T-helper 9 cell (primary cell): ENCODE measurements at places on chromosomes 6 and 20.

- no peak for DNase-seq
Measured at GRCh38 chr6:53107091-53107490, 41.5 kb downstream of the GCM1 start.

DNA sequence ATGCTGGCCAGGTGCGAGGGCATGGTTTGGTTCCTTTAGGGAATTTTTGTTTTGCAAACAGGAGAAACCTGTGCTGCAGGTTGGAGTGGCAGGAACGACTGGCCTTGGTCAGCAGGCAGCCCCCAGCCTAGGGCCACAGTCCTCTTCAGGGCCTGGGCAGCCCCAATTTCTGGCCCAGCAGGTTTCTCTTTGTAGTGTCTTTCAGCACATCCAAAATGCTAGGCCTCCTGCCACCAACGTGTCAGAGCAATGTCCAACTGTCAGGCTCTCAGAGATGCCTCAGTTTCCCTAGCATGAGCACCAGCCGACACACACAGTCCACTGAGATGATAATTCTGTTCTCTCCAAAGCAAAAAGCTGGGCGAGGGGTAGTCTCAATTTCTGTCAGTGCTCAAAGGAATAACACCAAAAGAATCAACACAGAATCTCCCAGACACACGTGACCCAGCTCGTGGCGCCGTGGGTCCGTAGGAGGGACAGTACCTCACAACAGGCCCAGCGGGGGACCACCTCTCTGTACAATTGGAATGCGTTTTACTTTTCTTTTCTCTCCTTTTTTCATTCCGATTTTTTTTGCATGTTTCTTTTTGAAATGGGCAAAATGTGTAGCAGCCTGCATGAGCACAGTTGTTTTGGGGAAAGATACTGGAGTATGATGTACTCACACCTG lies 125.9 kb downstream of the TAF4 start:
- DNase-seq = no peak

DNA sequence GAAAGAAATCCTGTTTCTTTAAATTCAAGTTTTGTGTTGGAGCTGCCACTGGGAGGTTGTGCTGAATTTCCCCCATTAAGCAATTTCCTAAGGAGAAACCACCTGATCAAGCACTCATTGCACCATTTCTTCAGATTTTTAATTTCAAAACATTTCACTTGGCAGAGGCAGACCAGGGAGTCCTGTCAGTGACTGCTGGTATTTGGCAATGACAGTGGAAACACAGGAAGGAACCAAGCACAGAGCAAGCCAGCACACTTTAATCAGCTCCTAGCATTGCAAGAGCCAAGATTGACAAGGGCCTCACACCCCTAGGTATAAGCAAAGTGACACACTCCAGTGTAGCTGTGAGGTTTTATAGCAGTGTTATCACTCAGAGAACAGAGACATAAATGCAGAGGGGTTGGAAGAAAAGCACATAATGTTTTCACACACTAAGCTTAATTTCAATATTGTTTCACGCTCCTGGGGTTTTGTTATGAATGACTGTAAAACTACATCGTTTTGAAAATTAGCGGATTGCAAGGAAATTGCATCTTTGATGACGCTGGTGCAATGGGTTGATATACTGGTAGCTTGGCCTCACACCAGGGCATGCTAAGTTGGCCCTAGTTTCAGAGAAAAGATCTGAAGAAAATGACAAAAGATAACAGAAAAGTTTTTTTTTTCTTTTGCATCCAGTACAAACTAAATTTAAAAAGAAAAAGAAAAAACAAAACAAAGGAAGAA lies 768.4 kb downstream of the TFAP2A start:
- no peak for DNase-seq

GRCh38 chr6:150068720-150069648 lies at the start of gene ULBP3:
Gene ULBP3 (minus strand): TSS chr6:150069121. CDS start chr6:150069066, 55 bp downstream.
- peak; percentile 50 for DNase-seq

DNA sequence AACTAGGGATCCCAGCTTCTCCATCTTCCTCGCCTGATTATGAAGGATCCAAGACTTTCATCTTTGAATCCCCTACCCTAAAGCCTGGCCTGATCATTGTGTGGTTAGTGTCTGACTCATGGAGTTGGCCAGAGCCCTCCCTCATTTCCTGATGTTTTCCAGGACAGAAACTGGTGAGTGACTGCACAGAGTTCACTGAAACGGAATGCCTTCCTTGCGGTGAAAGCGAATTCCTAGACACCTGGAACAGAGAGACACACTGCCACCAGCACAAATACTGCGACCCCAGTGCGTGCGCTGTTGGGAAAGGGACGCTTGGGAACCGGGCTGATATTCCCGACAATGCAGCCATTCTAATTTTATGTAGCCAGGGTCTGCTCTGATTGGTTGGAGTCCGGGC lies 4.0 kb downstream of the CD40 start:
- no peak for DNase-seq

- no peak for DNase-seq
Measured at GRCh38 chr6:112360498-112360897, 13.4 kb downstream of the RFPL4B start.

DNA sequence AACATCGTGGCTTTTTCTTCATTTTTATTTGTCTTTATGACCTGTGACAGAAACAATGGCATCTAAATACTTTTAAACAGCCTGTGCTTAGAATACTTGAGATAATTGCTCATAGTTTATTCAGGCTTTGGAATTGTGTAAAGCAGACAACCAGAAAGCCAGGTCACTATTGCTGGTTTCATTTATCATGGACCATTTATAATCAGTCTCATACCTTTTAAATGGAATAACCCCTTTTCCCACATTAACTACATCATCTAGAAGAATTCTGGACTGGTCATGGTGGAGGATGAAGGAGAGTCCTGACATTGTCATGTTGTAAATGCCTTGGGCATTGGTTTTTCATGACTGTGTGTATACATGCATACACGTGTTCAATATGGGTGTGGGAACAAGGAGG lies 661.5 kb downstream of the EPM2A start:
- no peak for DNase-seq

- DNase-seq = no peak
Measured at GRCh38 chr6:107292715-107293271, 166.6 kb downstream of the PDSS2 start.

DNA sequence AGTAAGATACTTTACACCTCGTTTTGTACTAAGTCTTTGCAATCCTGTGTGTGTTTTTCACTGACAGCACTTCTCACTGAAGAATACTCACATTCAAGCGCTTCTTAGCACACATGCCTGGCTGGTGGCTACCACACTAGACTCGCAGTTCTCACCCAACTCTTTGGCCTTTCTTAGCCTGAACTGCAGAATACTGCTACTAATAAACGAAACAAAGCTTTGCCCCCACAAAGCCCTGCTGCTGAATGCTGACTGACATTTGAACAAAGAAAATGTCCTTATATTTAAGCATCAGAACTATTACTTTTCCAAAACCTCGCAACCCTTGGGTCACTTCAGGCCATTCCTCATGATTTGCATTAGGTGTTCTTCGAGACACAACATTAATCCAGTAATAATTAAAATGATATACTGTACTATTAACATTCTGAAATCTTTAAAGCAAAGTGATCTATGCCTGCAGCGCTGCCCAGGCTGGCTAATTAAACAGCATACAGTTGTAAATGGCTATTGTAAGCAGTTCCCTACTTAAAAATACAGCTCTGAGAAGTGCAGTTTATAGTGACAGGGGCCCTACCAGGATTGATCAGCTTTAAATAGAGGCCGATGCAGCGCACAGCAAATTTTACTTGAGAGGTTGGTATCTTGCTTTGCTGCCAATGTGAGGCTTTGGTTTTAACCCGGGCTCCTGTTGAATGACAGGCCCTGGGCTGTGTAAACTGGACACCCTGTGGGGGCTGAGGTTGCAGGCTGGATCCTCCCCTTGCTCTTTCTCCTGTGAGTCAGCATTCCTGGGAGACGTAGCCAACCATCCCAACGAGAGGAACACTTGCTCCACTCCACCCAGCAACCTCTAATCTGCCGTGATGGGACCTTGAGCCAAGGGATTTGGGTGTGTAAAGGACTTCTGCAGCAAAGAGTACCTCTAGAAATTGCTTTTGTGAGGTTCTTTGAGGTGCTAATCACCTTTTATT lies 899.0 kb downstream of the TFAP2A start:
- no peak for DNase-seq

DNA sequence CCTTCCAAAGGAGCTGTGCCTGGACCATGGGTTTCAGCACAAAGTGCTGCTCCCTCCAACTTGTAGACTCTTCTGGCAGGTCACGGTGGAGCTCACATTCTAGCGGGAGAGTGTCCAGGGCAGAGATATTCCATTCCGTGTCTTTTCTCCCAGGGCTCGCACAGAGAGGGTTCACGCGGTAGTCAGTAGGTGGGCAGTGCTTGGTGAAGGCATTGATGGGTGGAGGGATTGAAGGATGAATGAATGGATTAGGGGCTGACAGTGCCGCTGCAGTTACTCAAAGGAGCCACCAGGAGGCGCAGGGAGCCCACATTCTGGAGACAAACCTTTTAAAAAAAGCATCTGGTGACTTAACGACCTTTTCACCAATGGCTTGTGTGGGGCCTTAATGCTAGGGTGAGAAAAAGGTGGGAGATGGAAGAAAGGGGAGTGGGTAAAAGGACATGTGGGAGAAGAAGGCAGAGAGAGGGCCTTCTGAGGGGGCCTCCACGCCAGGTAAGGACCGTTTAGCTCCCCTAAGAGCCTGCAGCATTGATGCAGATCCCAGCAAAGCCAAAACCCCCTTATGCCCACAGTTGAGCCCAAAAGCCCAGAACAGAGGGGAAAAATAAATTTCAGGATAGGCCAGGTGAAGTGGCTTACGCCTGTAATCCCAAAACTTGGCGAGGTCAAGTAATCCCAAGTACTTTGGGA lies 17.5 kb upstream of the FAM110A start:
- peak; percentile 58 for DNase-seq

DNA sequence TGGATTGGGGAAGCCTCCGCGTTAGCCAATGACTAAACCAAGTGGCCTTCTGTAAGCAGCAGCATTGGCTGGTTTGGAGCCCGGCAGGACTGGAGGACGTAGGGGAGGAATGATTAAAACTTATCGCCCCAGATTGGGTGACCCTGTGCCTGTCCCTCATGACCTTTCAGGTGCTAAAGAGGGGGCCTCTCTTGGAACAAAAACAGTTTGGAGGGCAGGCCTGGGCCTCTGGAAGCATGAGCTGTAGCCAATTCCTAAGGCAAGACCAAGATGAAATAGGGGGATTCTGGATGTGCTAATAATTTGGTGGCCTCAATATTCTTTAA lies 1.4 kb downstream of the GMPR start:
- DNase-seq = no peak

- DNase-seq = no peak
Measured at GRCh38 chr20:53706466-53707370, 113.1 kb upstream of the ZNF217 start.

- no peak for DNase-seq
Measured at GRCh38 chr6:133899556-133899955, 10.6 kb downstream of the TCF21 start.

- DNase-seq = no peak
Measured at GRCh38 chr6:42450477-42451332, 1.0 kb downstream of the TRERF1 start.

DNA sequence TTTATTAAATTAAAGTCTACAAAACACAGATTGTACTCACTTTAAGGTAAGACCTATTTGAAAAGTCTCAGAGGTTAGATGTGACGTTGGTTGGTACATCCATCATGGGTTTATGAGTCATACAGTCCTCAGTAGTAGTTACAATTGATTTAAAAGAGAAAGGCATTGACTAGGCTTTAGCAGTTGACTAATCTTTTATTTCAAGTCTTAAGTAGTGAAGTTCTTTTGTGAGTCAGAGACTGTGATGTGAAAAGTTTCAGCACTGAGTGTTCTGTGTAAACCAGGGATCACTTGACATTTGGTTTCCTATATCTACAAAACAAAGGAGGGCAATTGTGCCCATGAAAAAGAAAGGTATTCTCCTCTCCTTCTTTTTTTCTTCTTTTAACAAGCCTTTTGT lies 221.3 kb downstream of the GRIK2 start:
- no peak for DNase-seq

- DNase-seq = no peak
Measured at GRCh38 chr6:42239736-42240375, 22.2 kb upstream of the MRPS10 start.

DNA sequence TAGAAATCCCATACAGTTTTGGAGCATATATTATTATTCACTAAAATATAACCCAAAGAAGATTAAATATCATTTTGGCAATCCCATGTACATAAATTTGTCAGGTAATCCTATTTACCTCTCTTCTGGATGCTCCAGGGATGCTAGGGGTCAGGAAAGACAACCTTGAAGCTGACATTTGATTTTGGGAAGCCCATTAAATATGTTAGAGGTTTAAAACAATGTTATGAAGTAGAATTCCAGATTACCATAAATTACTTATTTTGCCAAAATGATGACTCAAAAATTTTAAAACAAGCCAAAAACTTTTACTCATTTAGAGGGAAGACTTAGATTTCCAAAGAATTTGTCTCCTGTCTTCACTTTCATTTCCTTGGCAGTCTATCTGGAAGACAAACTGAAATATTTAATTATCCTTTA lies 9.2 kb upstream of the IL22RA2 start:
- no peak for DNase-seq

DNA sequence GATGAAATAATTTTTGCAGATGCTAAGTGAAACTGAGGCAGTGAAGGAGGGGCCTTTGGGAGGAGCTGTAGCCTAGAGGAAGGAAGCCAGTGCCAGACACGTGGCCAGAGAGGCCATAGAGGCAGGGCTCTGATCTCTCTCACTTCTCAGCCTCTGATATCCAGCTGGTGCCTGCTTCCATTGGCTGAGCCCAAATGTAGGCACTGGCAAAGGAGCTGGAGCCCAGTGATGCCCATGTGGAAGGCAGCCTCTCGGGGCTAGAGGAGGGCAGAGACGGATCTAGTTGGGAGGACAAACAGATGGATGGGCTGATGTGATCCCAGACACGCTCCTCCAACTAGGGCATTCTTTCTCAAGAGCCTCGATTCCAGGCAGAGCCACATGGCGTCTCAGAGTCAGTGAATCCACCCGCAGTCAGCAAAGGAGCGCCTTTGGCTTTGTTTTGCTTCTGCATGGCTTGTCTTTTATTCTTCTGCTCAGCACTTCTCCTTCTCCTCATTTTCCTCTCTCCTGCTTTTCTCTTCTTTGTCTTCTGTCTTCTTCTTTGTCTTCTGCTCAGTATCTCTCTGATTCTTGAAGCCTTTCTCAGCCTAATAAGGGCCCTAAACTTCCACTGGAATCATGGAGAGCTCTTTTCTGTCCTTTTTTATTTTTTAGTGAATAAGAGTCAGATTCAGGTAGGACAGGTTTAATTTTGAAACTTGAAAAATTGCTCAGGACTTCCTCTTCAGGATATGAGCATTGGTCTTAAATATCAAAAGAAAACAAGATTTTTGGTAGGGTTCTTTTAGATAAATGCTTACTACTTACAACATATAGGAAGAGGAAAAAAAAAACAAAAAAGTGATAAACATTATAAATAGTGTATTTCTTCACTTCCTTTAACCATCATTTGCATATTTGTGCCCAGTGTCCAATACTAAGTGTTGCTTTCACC lies 41.8 kb downstream of the CYP24A1 start:
- DNase-seq = no peak

- no peak for DNase-seq
Measured at GRCh38 chr6:139448998-139449610, 74.7 kb upstream of the CITED2 start.
